ENCODE measurements at places on chromosomes 13 and 19.

GRCh38 chr19:45264781-45265317, 13.8 kb downstream of the MARK4 start:
- peaks cover 6% of the 10 kb centered on the region for H3K36me3 ChIP-seq
- H3K27me3 ChIP-seq, result no peaks in the 10 kb centered on the region
- no peak overlapping the region for H3K27ac ChIP-seq
- no peaks in the 10 kb centered on the region for H3K4me1 ChIP-seq
- no peak for DNase-seq

DNA sequence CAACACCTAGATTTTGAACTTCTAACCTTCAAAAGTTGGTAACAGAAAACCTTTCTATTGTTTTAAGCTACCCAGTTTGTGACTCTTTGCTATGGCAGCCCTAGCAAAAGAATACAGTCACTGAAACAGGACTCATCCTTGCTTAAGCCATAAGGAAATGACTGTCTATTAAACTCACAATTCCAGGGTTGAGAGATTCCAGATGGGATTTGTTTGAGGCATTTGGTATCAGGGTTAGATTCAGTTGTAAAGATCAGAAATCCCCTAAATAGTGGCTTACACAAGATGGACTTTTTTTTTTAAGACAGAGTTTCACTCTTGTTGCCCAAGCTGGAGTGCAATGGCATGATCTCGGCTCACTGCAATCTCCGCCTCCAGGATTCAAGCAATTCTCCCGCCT, 41.1 kb upstream of the RGCC start:
- H3K4me1 ChIP-seq, result no peaks in the 10 kb centered on the region
- no peak overlapping the region for H3K27ac ChIP-seq
- H3K27me3 ChIP-seq, result no peaks in the 10 kb centered on the region
- H3K36me3 ChIP-seq, result no peaks in the 10 kb centered on the region
- peak; percentile 38 for DNase-seq

DNA sequence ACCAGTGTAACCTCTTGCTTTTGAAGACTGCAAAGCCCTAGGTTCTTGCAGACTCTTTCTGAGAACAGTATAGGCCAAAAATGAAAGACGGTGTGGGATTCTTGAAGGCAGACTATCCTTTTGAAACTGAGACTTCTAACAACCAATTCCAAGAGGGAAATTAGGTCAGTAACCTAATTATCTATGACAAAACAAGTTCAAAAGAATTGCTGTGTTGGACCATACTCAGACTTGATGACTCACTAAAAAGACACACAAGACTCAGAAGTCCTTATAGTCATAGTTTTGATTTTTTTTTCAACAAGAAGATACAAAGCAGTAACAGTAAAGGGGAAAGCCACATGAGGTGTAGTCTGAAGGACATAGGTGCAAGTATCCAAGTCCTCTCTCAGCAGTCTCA, 624.0 kb upstream of the GPC6 start:
- no peaks in the 10 kb centered on the region for H3K36me3 ChIP-seq
- no peak overlapping the region for H3K4me3 ChIP-seq
- no peaks in the 10 kb centered on the region for H3K27me3 ChIP-seq
- no peak for DNase-seq
- no peak overlapping the region for H3K27ac ChIP-seq

GRCh38 chr13:31860002-31860401, 120.7 kb downstream of the RXFP2 start:
- DNase-seq, result no peak
- no peak overlapping the region for H3K4me3 ChIP-seq
- H3K4me1 ChIP-seq, result peaks cover 9% of the 10 kb centered on the region
- no peaks in the 10 kb centered on the region for H3K36me3 ChIP-seq
- H3K27me3 ChIP-seq, result no peaks in the 10 kb centered on the region
- no peak overlapping the region for H3K27ac ChIP-seq

DNA sequence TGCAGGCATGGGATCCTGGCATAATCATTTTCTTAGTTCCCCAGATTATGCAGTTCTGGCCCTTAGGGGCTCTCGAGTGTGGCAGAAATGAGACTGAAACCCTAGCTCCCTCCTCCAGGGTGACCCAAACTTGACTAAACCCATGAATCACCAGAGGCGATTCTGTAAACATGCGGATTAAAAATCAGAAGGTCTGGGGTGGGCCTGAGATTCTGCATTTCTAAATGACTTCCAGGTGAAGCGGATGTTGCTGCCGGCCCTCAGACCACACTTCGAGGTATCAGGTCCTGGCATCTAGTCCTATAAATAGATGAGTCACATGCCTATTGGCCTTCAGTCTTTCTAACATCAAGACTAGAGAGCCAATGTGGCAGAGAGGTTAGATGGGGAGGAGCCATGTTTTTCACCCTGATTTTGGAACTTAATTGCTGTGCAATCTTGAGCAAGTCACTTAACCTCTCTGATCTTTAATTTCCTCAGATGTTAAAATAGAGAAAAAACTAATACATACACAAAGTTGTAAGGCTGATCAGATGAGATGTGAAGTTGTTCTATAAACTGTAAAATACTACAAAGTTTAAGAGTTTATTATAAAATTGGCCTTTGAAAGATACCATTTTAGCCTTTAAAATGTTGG, 431.2 kb downstream of the FOXO1 start:
- peaks cover 31% of the 10 kb centered on the region for H3K4me1 ChIP-seq
- peak; percentile 59 for DNase-seq
- no peak overlapping the region for H3K4me3 ChIP-seq

DNA sequence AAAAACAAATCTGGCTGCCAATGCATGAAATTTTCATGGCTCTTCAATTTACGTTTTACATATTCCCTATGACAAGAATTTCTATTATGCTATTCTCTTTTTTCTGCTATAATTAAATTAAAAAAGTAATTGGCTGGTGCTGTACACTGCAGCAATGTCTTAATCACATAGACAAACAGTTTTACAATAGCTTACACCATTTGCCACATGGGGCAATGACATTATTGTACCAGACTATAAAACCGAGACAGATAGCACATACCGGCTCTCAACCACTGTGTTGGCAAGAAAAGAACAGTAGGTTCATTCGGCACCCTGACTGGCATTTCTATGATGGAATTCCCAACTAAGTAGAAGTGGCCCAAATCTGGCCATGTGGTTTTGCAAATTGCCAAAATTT, 67.7 kb downstream of the DACH1 start:
- no peaks in the 10 kb centered on the region for H3K27me3 ChIP-seq
- H3K4me3 ChIP-seq, result no peak overlapping the region
- H3K36me3 ChIP-seq, result no peaks in the 10 kb centered on the region
- no peak overlapping the region for H3K27ac ChIP-seq
- no peaks in the 10 kb centered on the region for H3K4me1 ChIP-seq

- H3K4me3 ChIP-seq, result peak overlapping the region; percentile 26
- H3K36me3 ChIP-seq, result no peaks in the 10 kb centered on the region
- no peaks in the 10 kb centered on the region for H3K27me3 ChIP-seq
- H3K27ac ChIP-seq, result peak overlapping the region; percentile 68
- H3K4me1 ChIP-seq, result peaks cover 20% of the 10 kb centered on the region
These were observed 192.7 kb downstream of the LHFPL6 start for GRCh38 chr13:39410096-39410901.

DNA sequence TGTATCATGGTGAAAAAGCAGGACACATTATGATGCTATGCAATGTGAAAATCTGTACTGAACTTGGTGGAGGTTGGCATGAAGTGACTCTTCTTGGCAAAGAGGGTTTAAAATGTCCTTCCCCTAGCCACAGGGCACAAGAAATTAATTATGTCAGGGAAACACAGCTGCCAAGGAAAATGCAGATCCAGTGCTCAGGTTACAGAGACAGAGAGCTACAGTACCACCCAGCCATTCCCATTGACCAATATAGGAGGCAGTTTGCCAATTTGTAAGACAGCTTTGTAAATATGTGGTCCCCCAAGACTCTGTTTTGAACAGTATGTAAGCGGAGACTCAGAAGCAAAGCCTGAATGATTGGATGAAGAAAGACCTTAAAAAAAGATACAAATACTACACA, 69.4 kb upstream of the KLF12 start:
- H3K4me3 ChIP-seq, result no peak overlapping the region
- peak; percentile 37 for DNase-seq
- H3K27ac ChIP-seq, result no peak overlapping the region
- no peaks in the 10 kb centered on the region for H3K27me3 ChIP-seq

DNA sequence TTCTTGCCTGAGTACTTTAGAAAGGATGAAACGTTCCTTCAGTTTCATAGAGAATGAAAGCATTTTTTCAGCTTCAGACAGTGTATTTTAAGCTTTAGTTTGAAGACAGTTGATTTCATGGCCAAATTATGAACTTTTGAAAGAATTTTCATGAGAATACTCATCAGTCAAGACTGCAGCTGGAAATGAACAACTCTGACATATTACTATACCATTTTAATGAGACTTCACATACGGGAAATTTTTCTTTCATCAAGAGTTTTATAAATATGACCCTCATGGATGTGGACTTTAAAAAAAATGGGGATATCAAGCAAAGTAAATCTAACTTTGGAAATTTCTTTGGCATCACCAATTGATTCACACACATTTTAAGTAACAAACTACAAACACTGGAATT, 6.4 kb downstream of the LATS2 start:
- peak overlapping the region; percentile 79 for H3K27ac ChIP-seq
- DNase-seq, result peak; percentile 74

DNA sequence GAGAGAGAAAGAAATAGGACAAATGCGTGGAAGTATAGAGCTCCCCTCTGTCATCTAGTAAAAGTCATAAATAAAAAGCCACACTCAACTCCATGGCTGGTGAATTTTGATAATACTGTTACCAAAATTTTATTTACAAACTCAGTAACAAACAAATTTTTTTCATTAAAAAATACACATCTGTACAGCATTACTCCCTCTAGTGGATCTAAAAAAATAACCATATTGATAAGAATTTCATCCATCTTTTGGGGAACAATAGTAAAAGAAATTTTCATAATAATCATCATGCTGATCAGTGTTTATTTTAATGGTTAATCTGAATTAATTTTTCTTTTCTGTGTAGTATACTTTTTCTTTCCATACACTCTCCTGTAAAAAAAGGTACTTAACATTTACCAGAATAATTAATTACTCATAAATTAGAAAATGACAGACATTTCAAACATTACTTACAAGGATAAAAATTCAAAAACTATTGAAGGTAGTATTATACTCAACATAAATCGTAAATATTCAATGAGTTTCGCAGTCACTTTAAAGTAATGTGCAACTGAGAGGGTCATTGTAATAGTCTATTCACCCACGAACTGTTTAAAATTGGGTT, 173.5 kb upstream of the LSM14A start:
- no peak overlapping the region for H3K27ac ChIP-seq
- H3K36me3 ChIP-seq, result no peaks in the 10 kb centered on the region
- DNase-seq, result peak; percentile 44
- H3K4me3 ChIP-seq, result no peak overlapping the region

DNA sequence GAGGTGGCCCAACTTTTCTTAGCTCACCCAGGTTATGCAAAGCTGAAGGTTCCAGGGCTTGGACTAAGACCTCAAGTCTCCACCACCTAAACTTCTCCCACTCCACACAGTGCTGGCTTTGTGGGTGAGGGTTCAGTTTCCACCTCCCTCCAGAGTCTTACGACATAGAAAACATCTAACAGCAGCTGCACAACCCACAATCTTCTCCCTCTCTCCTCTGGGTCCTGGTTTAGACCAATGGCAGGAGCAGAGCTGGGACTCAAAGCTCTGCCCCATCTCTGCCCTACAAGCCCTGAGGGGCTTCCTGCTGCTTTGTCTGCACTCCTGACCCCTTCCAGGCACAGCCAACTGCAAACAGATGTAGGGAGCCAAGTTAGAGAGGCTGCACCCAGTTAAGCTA, 16.0 kb downstream of the IRGC start:
- H3K27me3 ChIP-seq, result no peaks in the 10 kb centered on the region
- H3K36me3 ChIP-seq, result peaks cover 12% of the 10 kb centered on the region
- H3K4me1 ChIP-seq, result no peaks in the 10 kb centered on the region
- H3K27ac ChIP-seq, result no peak overlapping the region
- H3K4me3 ChIP-seq, result no peak overlapping the region
- DNase-seq, result no peak

DNA sequence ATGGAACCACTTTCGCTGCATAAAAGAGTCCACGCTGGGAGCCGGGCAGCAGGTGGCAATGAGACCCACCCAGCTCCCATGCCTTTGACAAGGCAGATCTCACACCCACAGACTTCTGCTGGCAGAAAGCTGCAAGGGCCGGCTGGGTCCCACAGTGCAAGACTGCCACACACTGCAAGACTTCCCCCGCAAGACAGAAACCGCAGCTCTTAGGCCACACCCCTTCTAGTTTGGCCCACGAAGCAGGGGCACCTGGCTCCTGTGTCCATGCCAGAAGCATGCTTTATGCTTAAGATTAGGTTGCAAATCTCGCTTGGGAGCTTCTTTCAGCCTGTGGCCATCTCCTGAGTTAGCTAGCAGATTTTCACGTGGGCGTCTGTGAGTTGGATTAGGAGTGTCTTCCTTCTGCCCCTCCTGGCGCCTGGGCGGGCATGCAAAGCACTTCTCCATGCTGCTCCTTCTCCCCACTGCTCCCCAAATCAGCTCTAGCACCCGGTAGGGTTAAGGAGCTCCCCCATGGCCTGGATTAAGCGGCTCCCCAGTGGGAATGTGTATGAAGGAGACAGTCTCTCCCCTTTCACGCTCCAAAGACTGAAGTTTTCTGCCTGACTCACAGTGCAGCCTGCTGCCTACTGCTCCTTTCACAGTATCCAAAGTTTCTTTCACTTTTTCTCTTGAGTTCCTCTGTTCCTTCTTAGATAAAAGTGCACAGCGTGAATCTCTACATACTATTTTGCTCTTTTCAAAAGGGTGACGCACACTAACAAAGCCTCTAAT, 17.7 kb downstream of the GPC6 start:
- peak; percentile 81 for DNase-seq
- H3K4me1 ChIP-seq, result peaks cover 18% of the 10 kb centered on the region

- no peak overlapping the region for H3K4me3 ChIP-seq
- no peak overlapping the region for H3K27ac ChIP-seq
- H3K4me1 ChIP-seq, result peaks cover 6% of the 10 kb centered on the region
- no peaks in the 10 kb centered on the region for H3K36me3 ChIP-seq
- DNase-seq, result peak; percentile 69
- H3K27me3 ChIP-seq, result no peaks in the 10 kb centered on the region
These were observed 43.6 kb upstream of the LSM14A start for GRCh38 chr19:34128558-34129250.

- no peak overlapping the region for H3K4me3 ChIP-seq
- peaks cover 7% of the 10 kb centered on the region for H3K4me1 ChIP-seq
- no peak overlapping the region for H3K27ac ChIP-seq
- H3K36me3 ChIP-seq, result no peaks in the 10 kb centered on the region
- no peak for DNase-seq
- H3K27me3 ChIP-seq, result peaks cover 43% of the 10 kb centered on the region
These were observed 3.6 kb downstream of the CACNG7 start for GRCh38 chr19:53912653-53913052.

- no peak overlapping the region for H3K4me3 ChIP-seq
- DNase-seq, result no peak
- H3K27ac ChIP-seq, result peak overlapping the region; percentile 95
These were observed 42.3 kb downstream of the RFX2 start for GRCh38 chr19:6067975-6068374.

GRCh38 chr13:99721606-99722337, 220.5 kb downstream of the TM9SF2 start:
- DNase-seq, result no peak
- H3K36me3 ChIP-seq, result no peaks in the 10 kb centered on the region
- no peaks in the 10 kb centered on the region for H3K27me3 ChIP-seq
- no peaks in the 10 kb centered on the region for H3K4me1 ChIP-seq
- no peak overlapping the region for H3K4me3 ChIP-seq

All from GM23248 (cell line).